IPS DF 6.9 (cell line): ENCODE measurements at places on chromosomes 2 and 18.

GRCh38 chr2:20626698-20627513 is 24.0 kb downstream of the HS1BP3 start:
- no peak for DNase-seq
- no peak overlapping the region for H3K27ac ChIP-seq
- H3K4me3 ChIP-seq = no peak overlapping the region
- no peaks in the 10 kb centered on the region for H3K27me3 ChIP-seq
- no peaks in the 10 kb centered on the region for H3K36me3 ChIP-seq
- no peaks in the 10 kb centered on the region; the same call in 1 of the 2 replicates for H3K4me1 ChIP-seq

DNA sequence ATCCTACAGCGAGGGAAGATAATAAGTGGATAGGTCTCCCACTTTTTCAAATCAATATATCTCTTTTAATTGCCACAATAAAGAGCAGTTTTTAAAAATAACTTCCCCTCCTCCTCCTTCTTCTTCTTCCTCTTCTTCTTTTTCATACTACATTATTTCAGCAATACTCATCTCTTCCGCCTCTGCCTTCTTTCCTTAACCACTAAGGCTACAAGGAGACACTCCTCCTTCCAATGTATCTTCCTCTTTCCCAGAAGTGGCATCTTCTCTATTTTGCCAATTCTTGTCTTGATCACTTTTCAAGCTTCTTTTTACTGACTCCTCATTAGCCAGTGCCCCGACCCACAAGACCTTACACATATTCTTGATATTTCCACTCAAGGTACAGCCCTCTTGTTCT is 546.6 kb upstream of the CHAC2 start:
- H3K27ac ChIP-seq = no peak overlapping the region
- H3K4me3 ChIP-seq = no peak overlapping the region
- H3K4me1 ChIP-seq = no peaks in the 10 kb centered on the region
- H3K36me3 ChIP-seq = no peaks in the 10 kb centered on the region

- no peaks in the 10 kb centered on the region for H3K4me1 ChIP-seq
- peaks cover 6% of the 10 kb centered on the region; the same call in 1 of the 2 replicates for H3K36me3 ChIP-seq
- no peak overlapping the region for H3K27ac ChIP-seq
- DNase-seq = no peak
These were observed 72.3 kb downstream of the R3HDM1 start for GRCh38 chr2:135603543-135603942.

- H3K4me3 ChIP-seq = no peak overlapping the region
- DNase-seq = no peak
- H3K27ac ChIP-seq = no peak overlapping the region
- H3K36me3 ChIP-seq = no peaks in the 10 kb centered on the region
- no peaks in the 10 kb centered on the region for H3K27me3 ChIP-seq
- H3K4me1 ChIP-seq = peaks cover 3% of the 10 kb centered on the region; the same call in 1 of the 2 replicates
These were observed 218.1 kb downstream of the WDR7 start for GRCh38 chr18:56869189-56869777.

DNA sequence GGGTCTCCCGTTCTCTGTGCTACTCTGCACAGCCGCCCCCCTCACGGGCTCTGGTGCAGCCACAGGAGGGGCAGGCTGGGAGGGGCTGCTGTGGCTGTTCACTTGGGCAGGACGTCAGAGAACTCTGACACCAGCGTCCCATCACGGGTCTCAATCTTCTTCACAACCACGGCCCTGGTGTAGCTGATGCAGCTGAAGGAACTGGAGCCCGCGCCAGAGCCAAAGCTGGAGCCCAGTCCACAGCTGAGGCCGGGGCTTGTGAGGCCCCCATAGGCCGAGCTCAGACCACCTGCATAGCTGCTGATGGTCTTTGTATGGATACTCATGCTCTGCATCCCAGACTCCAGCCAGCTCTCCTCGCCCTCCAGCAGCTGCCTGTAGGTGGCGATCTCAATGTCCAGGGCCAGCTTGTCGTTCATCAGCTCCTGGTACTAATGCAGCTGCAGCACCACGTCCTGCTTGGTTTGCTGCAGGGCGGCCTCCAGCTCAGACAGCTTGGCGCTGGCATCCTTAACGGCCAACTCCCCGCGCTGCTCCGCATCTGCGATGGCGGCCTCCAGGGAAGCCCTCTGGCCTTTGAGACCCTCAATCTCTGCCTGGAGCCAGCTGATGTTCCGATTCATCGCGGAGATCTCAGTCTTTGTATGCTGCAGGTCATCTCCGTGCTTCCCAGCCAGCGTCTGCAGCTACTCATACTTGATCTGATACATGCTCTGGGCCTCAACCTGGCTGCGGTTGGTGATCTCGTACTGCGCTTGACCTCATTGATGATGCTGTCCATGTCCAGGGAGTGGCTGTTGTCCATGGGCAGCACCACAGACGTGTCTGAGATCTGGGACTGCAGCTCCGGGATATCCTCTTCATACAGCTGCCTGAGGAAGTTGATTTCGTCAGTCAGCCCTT is 7.4 kb upstream of the DUSP19 start:
- no peaks in the 10 kb centered on the region for H3K36me3 ChIP-seq
- no peak overlapping the region for H3K27ac ChIP-seq
- no peak overlapping the region for H3K4me3 ChIP-seq
- H3K4me1 ChIP-seq = 0 out of 2 replicates have a peak, but pooled peaks cover 1% of the 10 kb centered on the region

DNA sequence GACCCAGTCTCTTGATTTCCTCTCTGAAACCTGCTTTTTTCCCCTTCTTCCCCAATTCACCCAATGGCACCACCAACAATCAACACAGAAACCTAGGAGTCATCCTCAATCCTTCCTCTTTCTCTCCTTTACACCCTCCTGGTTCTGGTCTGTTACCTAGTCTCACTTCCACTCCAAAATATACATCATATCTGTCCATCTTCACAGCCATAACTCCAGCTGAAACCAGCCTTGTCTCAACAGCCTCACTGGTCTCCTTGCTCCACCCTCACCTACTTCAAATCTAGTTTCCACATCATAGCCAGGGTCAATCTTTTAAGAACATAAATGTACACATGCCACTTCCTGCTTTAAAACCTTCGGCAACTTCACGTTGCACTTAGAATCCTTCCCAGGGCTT is 11.8 kb upstream of the TWSG1 start:
- no peak overlapping the region for H3K4me3 ChIP-seq
- no peak overlapping the region for H3K27ac ChIP-seq
- H3K4me1 ChIP-seq = no peaks in the 10 kb centered on the region
- no peak for DNase-seq
- no peaks in the 10 kb centered on the region for H3K36me3 ChIP-seq

DNA sequence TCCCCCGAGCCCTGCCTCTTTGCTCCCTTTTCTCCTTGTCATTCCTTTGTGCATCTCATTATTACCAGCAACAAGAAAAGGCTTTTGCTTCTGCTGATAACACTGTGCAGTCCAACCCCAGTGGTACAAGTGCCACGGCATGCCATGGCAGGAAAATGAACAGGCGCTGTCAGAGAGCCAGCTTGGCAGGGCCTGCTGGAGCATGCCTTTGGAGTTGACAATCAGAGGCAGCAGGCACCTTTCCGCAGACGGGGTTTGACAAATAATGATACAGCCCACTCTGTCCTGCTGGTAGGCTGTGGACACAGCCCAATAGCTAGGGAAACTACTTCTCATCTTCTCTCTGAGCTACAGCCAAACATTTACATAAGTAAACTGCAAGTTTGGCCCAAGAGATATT is 243.9 kb upstream of the LRRTM1 start:
- no peak for DNase-seq
- H3K4me1 ChIP-seq = peaks cover 2% of the 10 kb centered on the region; the same call in 1 of the 2 replicates
- H3K27ac ChIP-seq = no peak overlapping the region
- H3K36me3 ChIP-seq = no peaks in the 10 kb centered on the region

GRCh38 chr2:8858910-8859309 is 21.5 kb upstream of the KIDINS220 start:
- no peaks in the 10 kb centered on the region for H3K36me3 ChIP-seq
- H3K4me1 ChIP-seq = no peaks in the 10 kb centered on the region

GRCh38 chr18:9437021-9437437 is 38.3 kb upstream of the RALBP1 start:
- no peak overlapping the region for H3K4me3 ChIP-seq
- no peak for DNase-seq
- H3K27me3 ChIP-seq = no peaks in the 10 kb centered on the region
- no peak overlapping the region for H3K27ac ChIP-seq
- H3K4me1 ChIP-seq = no peaks in the 10 kb centered on the region; the same call in 1 of the 2 replicates
- H3K36me3 ChIP-seq = no peaks in the 10 kb centered on the region

DNA sequence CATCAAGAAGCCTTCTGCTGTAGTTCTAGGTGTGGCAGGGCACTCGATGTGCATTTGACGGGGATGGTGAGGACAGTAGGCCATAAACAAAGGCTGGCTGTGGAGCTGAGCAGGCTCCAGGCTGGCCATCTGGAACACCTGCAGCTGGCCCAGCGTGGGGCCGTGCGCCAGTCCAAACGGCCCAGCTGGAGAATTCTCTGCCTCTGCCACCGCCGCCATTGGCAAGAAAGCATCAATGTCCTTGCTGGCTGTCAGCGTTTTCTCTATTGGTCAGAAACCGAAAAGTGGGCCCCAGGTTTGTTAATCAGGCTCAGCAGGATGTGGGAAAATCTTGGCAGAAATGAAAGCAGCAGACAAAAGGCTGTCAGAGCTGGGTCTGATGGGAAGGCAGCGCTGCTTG is 24.0 kb upstream of the CTIF start:
- no peaks in the 10 kb centered on the region for H3K27me3 ChIP-seq
- no peak for DNase-seq
- H3K36me3 ChIP-seq = no peaks in the 10 kb centered on the region
- no peak overlapping the region for H3K27ac ChIP-seq

GRCh38 chr2:199778655-199779054 is 72.3 kb downstream of the FTCDNL1 start:
- no peaks in the 10 kb centered on the region for H3K36me3 ChIP-seq
- no peak overlapping the region for H3K27ac ChIP-seq
- H3K4me1 ChIP-seq = no peaks in the 10 kb centered on the region
- H3K4me3 ChIP-seq = no peak overlapping the region
- no peaks in the 10 kb centered on the region for H3K27me3 ChIP-seq

DNA sequence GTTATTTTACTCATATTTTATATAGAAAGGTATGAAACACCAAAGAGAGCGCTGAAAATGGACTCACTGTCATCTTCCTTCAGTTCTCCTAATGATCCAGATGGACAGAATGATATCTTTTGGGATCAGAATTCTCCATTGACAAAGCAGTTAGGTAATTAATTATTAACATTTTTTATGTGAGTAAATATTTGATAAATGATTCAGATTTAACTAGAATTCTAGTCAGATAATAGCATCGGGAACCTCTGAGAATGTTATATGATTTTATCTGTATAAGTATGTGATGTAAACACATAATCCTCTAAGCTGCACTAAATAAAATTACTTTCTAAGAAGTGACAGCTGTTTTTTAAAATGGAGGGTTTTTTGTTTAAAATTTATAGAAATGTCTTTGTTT is 2.0 kb downstream of the ETAA1 start:
- H3K27me3 ChIP-seq = no peaks in the 10 kb centered on the region
- no peak overlapping the region for H3K4me3 ChIP-seq
- no peak for DNase-seq
- peaks cover 2% of the 10 kb centered on the region; the same call in 1 of the 2 replicates for H3K36me3 ChIP-seq
- H3K27ac ChIP-seq = no peak overlapping the region

GRCh38 chr2:132680544-132680943 is 10.5 kb upstream of the LYPD1 start:
- no peak overlapping the region for H3K4me3 ChIP-seq
- no peaks in the 10 kb centered on the region for H3K36me3 ChIP-seq
- no peaks in the 10 kb centered on the region for H3K4me1 ChIP-seq
- H3K27me3 ChIP-seq = no peaks in the 10 kb centered on the region

GRCh38 chr18:21000667-21001066 is 110.9 kb downstream of the ROCK1 start:
- no peaks in the 10 kb centered on the region for H3K27me3 ChIP-seq
- no peak overlapping the region for H3K4me3 ChIP-seq
- H3K36me3 ChIP-seq = no peaks in the 10 kb centered on the region
- no peaks in the 10 kb centered on the region for H3K4me1 ChIP-seq
- H3K27ac ChIP-seq = no peak overlapping the region

GRCh38 chr2:17334300-17334699 is 183.9 kb downstream of the RAD51AP2 start:
- no peaks in the 10 kb centered on the region for H3K4me1 ChIP-seq
- H3K27ac ChIP-seq = no peak overlapping the region
- H3K4me3 ChIP-seq = no peak overlapping the region
- H3K36me3 ChIP-seq = no peaks in the 10 kb centered on the region
- no peaks in the 10 kb centered on the region for H3K27me3 ChIP-seq
- DNase-seq = no peak

DNA sequence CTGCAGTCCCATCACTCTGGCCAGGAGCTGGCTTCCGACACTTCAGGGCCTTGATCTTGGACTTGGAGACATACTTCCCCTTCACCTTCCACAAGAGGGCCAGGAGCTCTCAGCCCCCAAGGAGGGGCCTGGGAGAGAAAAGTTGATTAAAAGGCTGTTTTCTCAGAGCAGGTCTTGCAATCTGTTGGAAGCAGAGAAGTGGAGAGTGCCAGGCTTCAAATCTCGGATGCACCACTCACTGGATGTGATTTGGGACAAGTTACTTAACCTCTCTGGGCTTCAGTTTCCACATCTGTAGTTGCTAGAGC is 255.3 kb downstream of the CYP26B1 start:
- H3K27me3 ChIP-seq = no peaks in the 10 kb centered on the region
- H3K36me3 ChIP-seq = no peaks in the 10 kb centered on the region
- H3K27ac ChIP-seq = no peak overlapping the region
- no peak for DNase-seq
- no peaks in the 10 kb centered on the region for H3K4me1 ChIP-seq
